ENCODE measurements at places on chromosomes 1 and 21. TPM values are rescaled to one million over a fixed set of nuclear protein-coding genes. Genes with fewer than 3 reads are reported as not detected.
A peak's percentile ranks its signal among the peaks of the same experiment; 100 is the strongest.

- H3K4me1 ChIP-seq = peaks cover 2% of the 10 kb centered on the region
- H3K4me3 ChIP-seq = no peak overlapping the region
These were observed 40.5 kb upstream of the ITPKB start for GRCh38 chr1:226779561-226779960.

GRCh38 chr1:12368646-12369045 lies 138.8 kb downstream of the VPS13D start:
- H3K27ac ChIP-seq = no peak overlapping the region
- no peaks in the 10 kb centered on the region for H3K27me3 ChIP-seq
- DNase-seq = no peak
- no peak overlapping the region for H3K4me3 ChIP-seq
- H3K4me1 ChIP-seq = no peaks in the 10 kb centered on the region

GRCh38 chr21:37407719-37408420 lies 41.3 kb downstream of the DYRK1A start:
- no peak for DNase-seq
- H3K27ac ChIP-seq = no peak overlapping the region

- H3K4me3 ChIP-seq = no peak overlapping the region
- DNase-seq = peak; percentile 30
- no peak overlapping the region for H3K27ac ChIP-seq
- no peaks in the 10 kb centered on the region for H3K27me3 ChIP-seq
These were observed 9.7 kb downstream of the GJA5 start for GRCh38 chr1:147750618-147751217.

- no peak overlapping the region for H3K4me3 ChIP-seq
- no peaks in the 10 kb centered on the region for H3K36me3 ChIP-seq
- H3K4me1 ChIP-seq = no peaks in the 10 kb centered on the region
- no peak for DNase-seq
These were observed 11.1 kb downstream of the FLG start for GRCh38 chr1:152313970-152314369.

GRCh38 chr1:115086176-115086830 lies 3.0 kb downstream of the TSPAN2 start:
- H3K4me3 ChIP-seq = no peak overlapping the region
- H3K4me1 ChIP-seq = peaks cover 14% of the 10 kb centered on the region
- H3K27me3 ChIP-seq = no peaks in the 10 kb centered on the region
- DNase-seq = no peak
- H3K36me3 ChIP-seq = no peaks in the 10 kb centered on the region

DNA sequence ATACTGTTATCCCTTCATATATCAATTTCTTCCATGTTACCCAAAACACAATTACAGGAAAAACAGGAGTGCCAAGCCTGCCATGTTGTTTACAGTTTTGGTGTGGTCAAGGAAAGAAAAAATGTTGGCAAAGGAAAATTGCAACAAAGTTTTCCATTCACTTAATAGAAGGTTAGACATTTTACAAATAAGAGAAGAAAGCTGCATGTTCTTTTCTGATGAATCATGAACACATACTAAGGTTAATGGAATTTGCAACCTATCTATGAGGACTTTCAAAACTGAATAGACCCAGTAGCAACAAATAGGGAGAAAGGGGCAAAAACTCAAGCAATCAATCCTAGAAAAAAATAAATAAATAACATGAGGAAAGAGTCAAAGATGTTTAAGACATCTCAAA lies 556.7 kb downstream of the DPYD start:
- DNase-seq = no peak
- no peak overlapping the region for H3K27ac ChIP-seq
- no peak overlapping the region for H3K4me3 ChIP-seq
- H3K27me3 ChIP-seq = no peaks in the 10 kb centered on the region
- no peaks in the 10 kb centered on the region for H3K4me1 ChIP-seq

- no peak overlapping the region for H3K27ac ChIP-seq
- no peaks in the 10 kb centered on the region for H3K4me1 ChIP-seq
- no peak overlapping the region for H3K4me3 ChIP-seq
- no peak for DNase-seq
- no peaks in the 10 kb centered on the region for H3K27me3 ChIP-seq
These were observed 243.9 kb upstream of the ZRANB2 start for GRCh38 chr1:71324671-71325267.

DNA sequence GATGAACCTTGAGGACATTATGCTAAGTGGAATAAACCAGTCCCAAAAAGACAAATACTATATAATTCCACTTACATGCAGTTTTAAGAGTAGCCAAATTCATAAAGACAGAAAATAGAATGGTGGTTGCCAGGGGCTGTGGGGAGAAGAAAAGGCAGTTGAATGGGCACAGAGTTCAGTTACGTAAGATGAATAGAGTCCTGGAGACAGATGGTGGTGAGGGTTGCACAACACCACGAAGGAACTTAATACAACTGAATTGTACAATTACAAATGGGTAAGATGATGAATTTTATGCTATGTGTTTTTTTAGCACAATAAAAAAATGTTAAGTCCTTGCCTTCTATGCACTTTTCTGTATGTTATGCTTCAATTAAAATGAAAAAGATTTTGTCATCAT lies 66.6 kb downstream of the CD34 start:
- no peaks in the 10 kb centered on the region for H3K4me1 ChIP-seq
- no peaks in the 10 kb centered on the region for H3K36me3 ChIP-seq
- no peaks in the 10 kb centered on the region for H3K27me3 ChIP-seq
- H3K27ac ChIP-seq = no peak overlapping the region
- DNase-seq = no peak

DNA sequence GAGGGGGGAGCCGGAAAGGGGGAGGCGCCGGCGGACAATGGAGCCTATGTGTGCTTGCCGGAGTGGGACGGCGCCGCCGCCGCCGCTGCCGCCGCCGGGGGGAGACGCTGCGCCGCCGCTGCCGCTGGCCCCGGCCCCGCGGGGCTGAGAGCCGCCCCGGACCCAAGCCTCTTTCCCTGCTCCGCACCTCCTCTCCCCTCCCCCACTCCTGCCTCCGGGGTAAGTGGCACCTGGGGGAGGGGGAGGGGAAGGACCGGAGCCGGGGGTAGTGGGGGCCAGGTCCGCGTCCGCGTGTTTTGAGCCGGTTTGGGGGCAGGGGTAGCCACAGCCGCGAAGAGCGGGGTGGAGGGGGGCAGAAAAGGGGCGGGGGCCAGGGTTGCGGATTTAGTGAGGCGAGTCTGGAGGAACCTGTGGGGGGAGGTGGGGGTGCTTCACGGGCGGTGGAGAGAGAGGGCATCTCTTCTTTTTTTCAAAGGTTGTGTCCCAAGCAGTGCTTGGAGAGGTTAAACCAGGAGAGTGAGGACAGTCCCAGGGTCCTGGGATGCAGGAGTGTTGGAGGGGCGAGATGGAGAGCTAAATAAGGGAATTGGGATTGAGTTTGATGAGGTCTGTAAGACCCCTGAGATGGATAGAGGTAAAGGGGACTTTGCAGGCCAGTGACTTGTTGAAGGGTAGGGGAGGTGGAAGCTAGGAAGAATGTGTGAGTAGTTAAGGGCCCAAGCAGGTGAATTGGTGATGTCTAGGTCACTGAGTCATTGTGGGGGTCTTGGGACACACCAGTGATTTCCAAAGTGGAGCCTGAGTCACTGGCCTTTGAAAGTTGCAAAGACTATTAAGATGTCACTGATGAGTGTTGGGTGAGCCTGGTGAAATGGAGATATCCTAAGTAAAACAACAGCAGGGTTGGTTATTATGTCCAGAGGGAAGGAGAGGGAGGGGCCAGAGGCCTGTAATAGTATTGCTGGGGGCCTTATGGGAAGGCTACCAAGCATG lies 59.1 kb downstream of the BCL9 start:
- peaks cover 5% of the 10 kb centered on the region for H3K27me3 ChIP-seq
- peaks cover 5% of the 10 kb centered on the region for H3K4me1 ChIP-seq
- H3K36me3 ChIP-seq = no peaks in the 10 kb centered on the region

- DNase-seq = no peak
- H3K4me1 ChIP-seq = no peaks in the 10 kb centered on the region
- no peaks in the 10 kb centered on the region for H3K27me3 ChIP-seq
- H3K4me3 ChIP-seq = no peak overlapping the region
- peaks cover 6% of the 10 kb centered on the region for H3K36me3 ChIP-seq
These were observed 39.6 kb downstream of the KCTD3 start for GRCh38 chr1:215606564-215607168.

DNA sequence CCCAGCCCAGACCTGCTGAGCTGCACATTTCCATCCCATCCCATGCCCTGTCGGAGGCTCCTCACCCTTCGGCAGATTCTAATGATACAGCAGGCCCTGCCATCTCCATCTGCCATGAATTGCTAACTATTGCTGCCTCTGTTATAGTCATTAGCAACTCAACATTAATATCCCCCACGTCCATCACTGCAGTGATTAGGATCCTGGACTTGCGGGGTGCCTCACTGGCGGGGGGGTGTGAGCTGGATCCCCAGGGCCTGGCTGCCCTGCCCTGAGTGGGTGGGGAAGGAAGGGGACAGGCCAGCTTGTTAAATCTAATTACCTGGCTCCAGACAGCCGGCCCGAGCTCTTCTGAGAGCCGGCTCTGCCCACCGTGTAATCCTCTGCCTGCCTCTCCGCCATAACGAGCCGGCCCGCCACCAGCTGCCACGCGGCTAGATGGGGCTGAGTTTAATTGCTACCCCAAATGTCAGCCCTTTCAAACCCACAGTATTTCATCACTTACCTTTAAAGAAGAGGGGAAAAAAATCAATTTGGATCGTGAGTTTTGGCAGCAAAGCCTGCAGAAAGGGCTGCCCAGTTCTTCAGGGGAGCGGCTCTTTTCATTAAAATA lies 227.3 kb upstream of the CSF3R start:
- no peaks in the 10 kb centered on the region for H3K36me3 ChIP-seq
- H3K27me3 ChIP-seq = no peaks in the 10 kb centered on the region
- no peak for DNase-seq

GRCh38 chr1:22224091-22224490 lies 81.2 kb upstream of the WNT4 start:
- DNase-seq = no peak
- no peaks in the 10 kb centered on the region for H3K27me3 ChIP-seq
- no peak overlapping the region for H3K4me3 ChIP-seq
- peaks cover 9% of the 10 kb centered on the region for H3K4me1 ChIP-seq
- no peaks in the 10 kb centered on the region for H3K36me3 ChIP-seq

- no peak overlapping the region for H3K27ac ChIP-seq
- DNase-seq = no peak
- H3K36me3 ChIP-seq = no peaks in the 10 kb centered on the region
- H3K4me3 ChIP-seq = no peak overlapping the region
These were observed 13.4 kb downstream of the PTPN14 start for GRCh38 chr1:214537872-214538473.

- H3K27me3 ChIP-seq = no peaks in the 10 kb centered on the region
- no peak overlapping the region for H3K27ac ChIP-seq
These were observed 38.6 kb downstream of the BMP8A start for GRCh38 chr1:39529901-39530535.

GRCh38 chr1:40764981-40765380 lies 18.6 kb upstream of the KCNQ4 start:
- DNase-seq = no peak
- no peak overlapping the region for H3K4me3 ChIP-seq
- no peaks in the 10 kb centered on the region for H3K27me3 ChIP-seq
- no peaks in the 10 kb centered on the region for H3K4me1 ChIP-seq
- peaks cover 50% of the 10 kb centered on the region for H3K36me3 ChIP-seq

- no peaks in the 10 kb centered on the region for H3K36me3 ChIP-seq
- no peak for DNase-seq
- H3K4me1 ChIP-seq = no peaks in the 10 kb centered on the region
- no peak overlapping the region for H3K4me3 ChIP-seq
- H3K27ac ChIP-seq = no peak overlapping the region
- no peaks in the 10 kb centered on the region for H3K27me3 ChIP-seq
These were observed 9.6 kb upstream of the SFT2D2 start for GRCh38 chr1:168216171-168216570.

- no peaks in the 10 kb centered on the region for H3K4me1 ChIP-seq
- H3K27ac ChIP-seq = no peak overlapping the region
- no peaks in the 10 kb centered on the region for H3K27me3 ChIP-seq
- no peak for DNase-seq
- H3K4me3 ChIP-seq = no peak overlapping the region
These were observed 164.4 kb downstream of the ZNF281 start for GRCh38 chr1:200245473-200245872.

DNA sequence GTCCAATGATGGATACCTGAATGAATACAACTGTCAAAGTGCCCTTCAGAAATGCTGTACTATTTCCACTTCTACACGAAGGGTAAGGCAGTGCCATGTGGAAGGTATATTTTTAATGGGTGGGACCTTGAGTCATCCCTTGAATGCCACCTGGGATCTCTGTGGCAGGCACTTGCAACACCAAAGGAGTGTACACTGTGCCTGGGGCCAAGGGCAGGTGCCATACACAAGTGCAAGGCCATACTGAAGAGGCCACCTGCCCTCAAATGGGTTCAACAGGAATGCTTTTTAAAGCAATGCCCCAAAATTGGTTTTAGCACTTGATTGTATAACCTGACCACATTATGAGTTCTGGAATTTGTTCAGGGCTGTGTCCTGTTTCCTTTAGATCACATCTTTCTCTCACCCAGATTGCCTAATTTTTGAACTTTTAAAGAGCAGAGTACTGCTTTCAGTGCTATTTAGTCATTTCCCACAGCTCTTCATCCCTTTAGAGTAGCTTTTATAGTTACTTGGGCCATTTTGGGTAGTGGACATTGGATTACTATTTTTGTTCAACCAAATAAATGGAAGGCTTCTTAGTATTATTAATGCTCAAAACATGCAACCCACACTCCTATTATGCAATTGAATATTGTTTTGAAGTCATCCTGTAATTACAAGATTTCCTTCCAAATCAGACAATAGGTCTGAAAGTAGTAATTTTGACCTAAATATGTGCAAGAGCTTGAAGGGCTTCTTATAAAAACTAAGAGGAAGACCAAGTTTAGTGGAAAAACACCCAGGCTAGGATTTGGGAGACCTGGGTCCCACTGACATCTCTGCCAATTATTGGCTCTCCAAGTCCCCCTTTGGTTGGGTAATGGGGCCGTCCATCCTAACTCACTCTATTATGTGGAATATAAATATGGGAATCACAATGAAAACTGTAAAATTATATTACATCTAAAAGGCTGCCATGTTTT lies 57.2 kb downstream of the LEPR start:
- no peak for DNase-seq
- no peaks in the 10 kb centered on the region for H3K4me1 ChIP-seq
- H3K27me3 ChIP-seq = no peaks in the 10 kb centered on the region

The ADAM30 gene
- total RNA-seq = not detected

The LCA5L gene
- total RNA-seq = 0.57 TPM

The PCNX2 gene
- total RNA-seq = 46.1 TPM

The DRAXIN gene
- 17.6 TPM for total RNA-seq

The MAP1LC3C gene
- total RNA-seq = 1.7 TPM

The RBM11 gene
- total RNA-seq = 3.9 TPM
